ENCODE measurements at places on chromosomes 2 and 18. TPM values are rescaled to one million over a fixed set of nuclear protein-coding genes. Genes with fewer than 3 reads are reported as not detected.

Gene AFF3
- total RNA-seq = not detected

Gene EMILIN2
- total RNA-seq = 10.9 TPM

Gene RUFY4
- not detected for total RNA-seq

DNA sequence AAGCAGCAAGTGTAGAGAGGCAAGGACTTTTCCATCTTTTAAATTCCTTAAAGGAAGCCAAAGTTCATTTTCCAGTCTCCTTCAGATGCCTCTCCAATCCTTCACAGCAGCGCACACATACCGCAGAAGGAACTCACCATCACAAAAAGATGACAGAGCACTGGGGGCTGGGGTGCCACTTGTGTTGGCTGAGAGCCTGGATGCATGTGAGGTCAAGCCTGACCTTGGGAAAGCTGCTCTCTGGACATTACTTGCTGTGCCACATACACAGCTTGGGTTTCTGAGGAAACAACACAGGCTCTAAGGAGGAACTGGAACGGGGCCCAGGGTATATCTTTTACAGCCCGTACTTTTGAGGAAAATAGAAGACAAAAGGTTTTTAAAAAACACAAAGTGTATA is 364.3 kb upstream of the MEX3C start:
- DNase-seq = peak; percentile 50

GRCh38 chr2:223959688-223960087 is 2.4 kb downstream of the MRPL44 start:
- DNase-seq = peak; percentile 82

- no peak for DNase-seq
Measured at GRCh38 chr18:63002305-63002704, 287.0 kb downstream of the PHLPP1 start.

DNA sequence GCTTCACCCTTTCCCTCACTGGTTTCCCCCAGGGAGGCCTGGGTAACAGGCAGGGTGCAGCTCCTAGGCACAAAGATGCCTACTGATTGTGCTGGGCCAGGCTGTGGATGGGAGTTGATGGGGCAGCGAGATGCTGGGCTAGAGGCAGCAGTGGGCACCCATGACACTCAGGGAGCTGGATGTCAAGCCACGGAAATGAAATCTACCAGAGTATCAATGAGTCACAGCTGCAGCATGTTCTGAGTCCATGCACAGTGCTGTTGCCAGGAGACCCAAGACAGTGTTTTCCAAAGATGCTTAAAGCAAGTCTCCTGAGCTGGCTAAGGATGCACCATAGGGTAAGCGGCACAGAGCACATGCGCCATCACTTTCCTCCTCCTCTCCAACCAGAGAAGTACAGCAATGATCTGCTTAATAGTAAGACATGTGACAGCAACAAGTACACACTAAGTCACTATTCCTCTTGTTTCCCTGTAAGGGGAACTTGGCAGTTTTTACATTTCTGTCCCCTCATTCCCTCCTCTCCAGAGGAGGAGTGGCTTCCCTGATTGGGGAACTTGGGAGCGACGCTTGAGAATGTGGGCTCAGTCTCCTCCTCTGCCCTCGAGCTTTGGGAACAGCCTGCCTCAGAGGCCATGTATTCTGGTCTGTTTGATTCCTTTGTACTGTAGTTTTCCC is 57.2 kb downstream of the CDC42EP3 start:
- DNase-seq = peak; percentile 69
